ENCODE measurements at places on chromosomes 1 and 21.

DNA sequence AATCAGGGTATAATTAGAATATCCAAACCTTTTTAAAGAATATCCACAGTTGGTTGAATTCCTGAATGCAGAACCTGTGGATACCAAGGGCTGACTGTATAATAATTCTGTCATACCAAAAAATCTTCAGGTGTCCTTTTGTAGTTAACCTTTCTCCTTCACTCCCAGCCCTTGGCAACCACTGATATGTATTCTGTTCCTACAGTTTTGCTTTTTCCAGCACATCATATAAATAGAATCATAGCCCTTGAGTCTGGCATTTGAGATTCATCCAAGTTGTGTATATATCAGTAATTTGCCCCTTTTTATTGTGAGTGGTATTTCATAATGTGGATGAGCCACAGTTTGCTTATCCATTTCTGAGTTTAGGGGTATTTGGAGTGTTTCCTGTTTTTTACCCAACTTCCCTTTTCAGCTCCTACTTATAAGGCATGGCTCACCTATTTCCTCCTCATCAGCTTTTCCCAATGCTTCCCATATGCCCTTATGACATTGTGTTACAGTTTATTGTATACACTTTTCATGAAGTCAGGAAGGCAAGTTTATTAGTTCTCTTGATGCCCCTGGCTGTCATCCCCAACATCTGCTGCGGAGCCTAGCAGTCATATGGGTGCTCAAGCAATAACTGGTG is 35.0 kb upstream of the AGO1 start:
- DNase-seq, result no peak

- no peak for DNase-seq
Measured at GRCh38 chr21:31298618-31299269, 45.3 kb downstream of the TIAM1 start.

DNA sequence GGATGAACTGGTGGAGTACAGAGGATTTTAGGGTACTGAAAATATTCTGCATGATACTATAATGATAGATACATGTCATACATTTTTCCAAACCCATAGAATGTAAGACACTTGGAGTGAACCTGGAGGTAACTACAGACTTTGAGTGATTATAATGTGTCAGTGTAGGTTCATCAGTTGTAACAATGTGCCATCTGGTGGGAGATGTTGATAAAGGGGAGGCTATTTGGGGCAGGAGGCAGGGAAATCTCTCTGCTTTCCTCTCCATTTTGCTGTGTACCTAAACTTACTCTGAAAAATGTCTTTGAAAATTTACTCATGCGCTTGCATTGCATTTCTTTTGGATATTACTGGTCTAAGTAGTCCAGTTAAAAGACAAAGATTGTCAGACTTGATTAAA is 35.2 kb downstream of the PTBP2 start:
- DNase-seq, result no peak

DNA sequence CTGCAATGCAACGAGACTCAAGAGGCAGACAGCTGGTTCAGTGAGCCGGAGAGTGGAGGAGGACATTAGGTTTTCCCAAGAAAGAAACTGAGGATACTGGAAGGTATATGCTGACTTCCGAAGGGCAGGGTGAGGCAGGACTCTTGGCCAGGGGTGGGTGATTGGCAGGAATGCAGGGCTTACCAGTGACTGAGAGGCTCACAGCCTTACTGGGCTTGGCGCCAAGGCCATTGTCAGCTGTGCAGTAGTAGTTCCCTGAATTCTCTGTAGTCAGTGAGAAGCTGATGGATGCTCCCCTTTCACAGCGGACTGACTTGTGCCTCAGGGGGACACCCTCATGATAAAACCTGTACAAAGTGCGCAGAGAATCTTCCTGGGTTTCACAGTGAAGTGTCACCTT is 9.6 kb downstream of the FCRL5 start:
- DNase-seq, result no peak

GRCh38 chr1:85611425-85611824 is 30.9 kb downstream of the CCN1 start:
- no peak for DNase-seq

- DNase-seq, result no peak
Measured at GRCh38 chr1:157781048-157781447, 4.1 kb upstream of the FCRL2 start.

- DNase-seq, result peak; percentile 68
Measured at GRCh38 chr1:7587773-7588456, 183.2 kb upstream of the VAMP3 start.

- DNase-seq, result no peak
Measured at GRCh38 chr1:169081503-169082123, 24.9 kb upstream of the ATP1B1 start.

GRCh38 chr1:200118779-200119505 is 91.4 kb downstream of the NR5A2 start:
- DNase-seq, result no peak

DNA sequence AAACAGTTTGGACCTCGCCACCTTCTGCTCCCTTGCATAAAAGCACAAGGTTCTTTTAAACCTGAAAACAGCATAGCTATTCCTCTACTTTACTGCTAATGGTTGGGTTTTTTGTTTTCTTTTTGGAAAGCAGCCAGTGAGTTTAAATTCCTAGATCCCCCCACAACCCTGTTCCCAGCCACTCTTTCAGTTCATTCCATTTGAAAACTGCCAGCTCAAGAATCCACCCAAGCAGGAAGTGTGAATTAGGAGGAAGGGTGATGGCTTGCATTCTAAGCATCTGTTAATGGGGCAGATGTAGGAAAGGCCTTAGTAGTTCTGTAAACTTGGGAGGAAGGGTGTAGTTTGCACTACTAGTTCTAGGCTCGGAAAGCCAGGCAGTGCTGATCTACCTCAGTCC is 172.9 kb upstream of the HOOK1 start:
- no peak for DNase-seq

GRCh38 chr1:180881806-180882509 is 30.7 kb upstream of the KIAA1614 start:
- DNase-seq, result no peak

DNA sequence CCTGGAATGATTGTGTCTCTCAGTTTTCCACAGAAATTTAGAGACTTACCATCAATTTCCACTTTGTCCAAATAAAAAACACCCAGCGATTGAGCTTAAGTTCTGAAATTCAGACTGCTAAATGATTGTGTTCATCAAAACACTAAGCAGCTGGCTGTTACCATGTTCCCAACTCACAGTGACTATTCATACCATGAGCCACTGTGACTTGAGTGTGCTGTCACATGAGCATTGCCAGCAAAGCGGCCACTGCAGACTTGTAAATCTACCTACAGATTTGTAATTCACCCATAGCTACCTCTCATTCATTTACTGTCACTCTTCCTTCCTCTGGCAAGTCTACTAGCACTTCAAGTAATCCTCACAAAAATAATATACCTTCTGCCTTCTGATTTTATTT is 17.2 kb upstream of the PRKAB2 start:
- DNase-seq, result no peak

- no peak for DNase-seq
Measured at GRCh38 chr1:216193839-216194443, 229.3 kb downstream of the USH2A start.

DNA sequence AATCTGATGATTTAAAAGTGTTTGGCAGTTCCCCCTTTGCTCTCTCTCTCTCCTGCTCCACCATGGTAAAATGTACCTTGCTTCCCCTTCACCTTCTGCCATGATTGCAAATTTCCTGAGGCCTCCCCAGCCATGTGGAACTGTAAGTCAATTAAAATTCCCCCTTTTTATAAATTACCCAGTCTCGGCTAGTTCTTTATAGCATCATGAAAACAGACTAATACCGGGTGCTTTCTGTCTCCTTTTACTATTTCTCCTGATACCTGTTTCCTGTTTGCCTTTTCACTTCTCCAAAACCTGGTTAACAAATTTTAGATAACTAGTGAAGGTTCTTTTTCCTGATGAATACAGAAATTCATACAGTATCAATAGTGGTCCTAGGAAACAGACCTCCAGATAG is 1670.3 kb downstream of the MRPL39 start:
- no peak for DNase-seq

GRCh38 chr1:81126989-81127581 is 673.6 kb upstream of the ADGRL2 start:
- DNase-seq, result no peak

GRCh38 chr21:39007532-39007931 is 175.7 kb downstream of the PSMG1 start:
- DNase-seq, result no peak

- DNase-seq, result no peak
Measured at GRCh38 chr1:163412221-163412620, 90.5 kb downstream of the NUF2 start.

GRCh38 chr1:26067432-26067911 is at the start of gene TRIM63:
TSS of gene TRIM63 (minus strand) at chr1:26067630. CDS start at chr1:26067494, 136 bp downstream.
- no peak for DNase-seq

DNA sequence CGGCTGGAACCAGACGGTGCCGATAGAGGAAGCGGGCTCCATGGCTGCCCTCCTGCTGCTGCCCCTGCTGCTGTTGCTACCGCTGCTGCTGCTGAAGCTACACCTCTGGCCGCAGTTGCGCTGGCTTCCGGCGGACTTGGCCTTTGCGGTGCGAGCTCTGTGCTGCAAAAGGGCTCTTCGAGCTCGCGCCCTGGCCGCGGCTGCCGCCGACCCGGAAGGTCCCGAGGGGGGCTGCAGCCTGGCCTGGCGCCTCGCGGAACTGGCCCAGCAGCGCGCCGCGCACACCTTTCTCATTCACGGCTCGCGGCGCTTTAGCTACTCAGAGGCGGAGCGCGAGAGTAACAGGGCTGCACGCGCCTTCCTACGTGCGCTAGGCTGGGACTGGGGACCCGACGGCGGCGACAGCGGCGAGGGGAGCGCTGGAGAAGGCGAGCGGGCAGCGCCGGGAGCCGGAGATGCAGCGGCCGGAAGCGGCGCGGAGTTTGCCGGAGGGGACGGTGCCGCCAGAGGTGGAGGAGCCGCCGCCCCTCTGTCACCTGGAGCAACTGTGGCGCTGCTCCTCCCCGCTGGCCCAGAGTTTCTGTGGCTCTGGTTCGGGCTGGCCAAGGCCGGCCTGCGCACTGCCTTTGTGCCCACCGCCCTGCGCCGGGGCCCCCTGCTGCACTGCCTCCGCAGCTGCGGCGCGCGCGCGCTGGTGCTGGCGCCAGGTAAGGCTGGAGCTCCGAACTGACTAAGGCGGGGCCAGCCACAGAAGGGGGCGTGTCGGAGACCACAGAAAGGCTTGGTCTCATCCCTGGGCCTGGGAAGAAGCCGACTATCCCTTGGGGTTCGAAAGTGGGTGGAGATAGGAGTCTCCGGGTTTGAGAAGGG is 486 bp downstream of the SLC27A3 start:
- DNase-seq, result peak; percentile 82
